ENCODE measurements at places on chromosomes 12 and 14.

GRCh38 chr14:54451961-54452360 is 10.8 kb upstream of the CNIH1 start:
- no peak for DNase-seq

DNA sequence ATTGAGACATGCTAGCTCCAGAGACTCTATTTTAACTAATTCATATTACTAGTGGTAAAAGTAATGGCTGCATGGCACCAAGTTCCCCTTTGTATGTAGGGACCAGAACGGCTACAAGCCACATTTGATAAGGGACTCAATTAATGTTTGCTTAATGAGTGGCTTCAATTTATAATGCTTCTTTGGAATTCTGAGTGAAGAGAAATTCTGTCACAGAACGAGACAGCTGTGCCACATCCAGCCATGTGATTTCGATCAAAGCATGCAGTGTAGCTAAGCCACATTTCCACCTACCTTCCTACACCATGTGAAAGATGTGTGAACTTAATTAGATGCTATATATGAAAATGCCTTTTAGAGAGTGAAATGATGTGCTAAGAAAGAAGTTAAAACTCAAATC is 217.4 kb downstream of the ACSS3 start:
- no peak for DNase-seq

- DNase-seq, result no peak
Measured at GRCh38 chr14:70049605-70050004, 139.1 kb downstream of the SLC8A3 start.

DNA sequence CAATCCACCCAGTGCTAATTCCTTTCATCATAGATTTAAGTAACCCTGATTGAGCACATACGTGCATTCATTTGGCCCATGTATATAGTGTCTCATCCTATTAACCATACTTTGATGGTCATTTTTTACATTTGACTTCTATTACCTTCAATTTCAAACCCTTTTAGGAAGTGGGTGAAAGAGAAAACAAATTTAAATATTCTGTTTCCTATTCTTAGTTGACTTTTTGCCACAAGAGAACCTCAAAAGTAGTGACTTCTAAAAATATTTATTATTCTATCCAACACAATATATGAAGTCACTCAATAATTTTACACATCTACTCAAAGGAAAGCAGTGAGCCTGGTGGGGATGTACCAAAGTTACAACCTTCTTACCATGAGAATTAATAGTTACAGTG is 164.9 kb downstream of the CEP128 start:
- DNase-seq, result no peak

DNA sequence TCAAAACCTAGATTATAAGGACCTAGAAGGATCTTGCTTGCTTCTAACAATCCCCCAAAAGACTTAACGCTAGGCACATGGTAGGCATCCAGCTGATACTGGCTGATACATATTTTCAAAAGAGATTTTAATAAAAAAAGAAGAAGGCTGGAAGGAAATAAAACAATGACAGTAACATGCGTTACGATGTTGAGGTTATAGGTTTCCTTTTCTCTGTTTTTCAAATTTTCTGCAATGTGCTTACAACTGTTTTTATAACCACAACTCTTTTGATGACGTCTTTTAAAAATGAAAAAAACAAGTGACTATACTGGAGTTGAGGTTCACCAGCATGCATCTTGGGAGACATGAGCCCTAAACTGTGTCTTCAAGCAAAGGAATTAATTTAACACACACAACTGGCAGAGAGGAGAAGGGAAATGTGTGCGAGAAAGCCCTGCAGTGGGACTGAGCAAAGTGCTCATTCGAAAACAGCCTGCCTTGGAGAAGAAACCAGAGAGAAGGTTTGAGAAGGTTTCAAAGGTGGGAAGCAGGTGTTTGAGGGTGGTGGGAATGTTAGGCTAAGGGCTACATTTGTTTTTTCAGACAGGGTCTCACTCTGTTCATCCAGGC is 80.4 kb downstream of the DUSP16 start:
- DNase-seq, result no peak

GRCh38 chr14:32576088-32576795 is 247.1 kb downstream of the AKAP6 start:
- DNase-seq, result no peak

GRCh38 chr14:77140359-77141213 is 1.0 kb downstream of the ZDHHC22 start:
- no peak for DNase-seq

GRCh38 chr12:93829016-93829415 is 151.8 kb downstream of the CRADD start:
- DNase-seq, result no peak

- no peak for DNase-seq
Measured at GRCh38 chr12:128012110-128012509, 254.9 kb upstream of the TMEM132C start.

DNA sequence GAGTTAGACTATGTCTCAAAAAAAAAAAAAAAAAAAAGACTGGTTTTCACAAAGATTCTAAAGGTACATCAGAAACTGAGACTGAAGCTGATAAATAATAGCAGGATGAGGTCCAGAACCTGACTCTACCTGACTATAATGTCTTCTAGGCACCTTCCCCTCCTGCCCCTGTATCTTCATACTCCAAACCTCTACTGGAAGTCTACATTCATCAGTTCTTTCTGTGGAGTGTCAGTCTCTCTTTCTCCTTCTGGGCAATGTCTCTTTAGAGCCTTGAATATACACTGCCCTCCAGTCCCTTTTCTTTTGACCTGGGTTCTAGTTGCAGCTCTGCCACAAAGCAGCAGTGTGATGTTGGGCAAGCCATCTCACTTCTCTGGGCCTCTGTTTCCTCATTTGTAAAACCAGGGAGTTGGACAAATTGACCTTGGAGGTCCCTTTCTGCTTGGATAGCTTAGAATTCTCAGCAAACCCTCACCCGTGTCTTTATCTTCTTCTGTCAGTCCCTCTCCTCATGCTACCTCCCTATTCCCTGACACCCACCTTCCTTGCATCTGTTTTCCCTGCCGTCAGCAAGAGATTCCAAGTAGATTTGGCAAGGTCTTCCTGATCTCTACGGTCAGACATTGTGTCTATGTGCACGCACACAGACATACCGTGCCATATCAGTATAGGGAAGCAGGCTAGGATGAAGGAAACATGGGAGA is 4.3 kb downstream of the NFE2 start:
- no peak for DNase-seq
